ENCODE measurements at places on chromosomes 5 and 9.

DNA sequence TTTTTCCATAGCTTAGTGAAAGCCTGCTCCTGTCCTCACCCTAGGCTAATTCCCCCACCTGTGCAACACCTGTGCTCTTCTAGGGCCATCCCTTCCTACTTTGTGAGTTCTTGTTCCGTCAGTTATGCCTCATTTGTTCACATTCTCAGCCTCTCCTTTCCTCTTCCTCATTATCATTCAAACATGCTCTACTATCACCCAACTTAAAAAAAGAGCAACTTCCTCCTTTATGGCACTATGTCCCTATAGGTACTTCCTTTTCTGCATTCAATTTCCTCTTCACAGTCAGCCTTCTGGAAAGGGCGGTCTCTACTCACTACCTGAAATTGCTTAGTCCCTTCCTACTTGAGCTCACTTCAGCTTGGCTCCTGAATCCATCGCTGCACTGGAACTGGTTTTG, 111.8 kb upstream of the LHFPL2 start:
- no peak for DNase-seq

- DNase-seq = no peak
Observed at GRCh38 chr5:125295405-125295872, 549.0 kb upstream of the ZNF608 start.

GRCh38 chr9:23825700-23826099, 340 bp downstream of the ELAVL2 start:
- DNase-seq = no peak

GRCh38 chr5:151718646-151719045, 31.9 kb upstream of the SPARC start:
- DNase-seq = no peak

DNA sequence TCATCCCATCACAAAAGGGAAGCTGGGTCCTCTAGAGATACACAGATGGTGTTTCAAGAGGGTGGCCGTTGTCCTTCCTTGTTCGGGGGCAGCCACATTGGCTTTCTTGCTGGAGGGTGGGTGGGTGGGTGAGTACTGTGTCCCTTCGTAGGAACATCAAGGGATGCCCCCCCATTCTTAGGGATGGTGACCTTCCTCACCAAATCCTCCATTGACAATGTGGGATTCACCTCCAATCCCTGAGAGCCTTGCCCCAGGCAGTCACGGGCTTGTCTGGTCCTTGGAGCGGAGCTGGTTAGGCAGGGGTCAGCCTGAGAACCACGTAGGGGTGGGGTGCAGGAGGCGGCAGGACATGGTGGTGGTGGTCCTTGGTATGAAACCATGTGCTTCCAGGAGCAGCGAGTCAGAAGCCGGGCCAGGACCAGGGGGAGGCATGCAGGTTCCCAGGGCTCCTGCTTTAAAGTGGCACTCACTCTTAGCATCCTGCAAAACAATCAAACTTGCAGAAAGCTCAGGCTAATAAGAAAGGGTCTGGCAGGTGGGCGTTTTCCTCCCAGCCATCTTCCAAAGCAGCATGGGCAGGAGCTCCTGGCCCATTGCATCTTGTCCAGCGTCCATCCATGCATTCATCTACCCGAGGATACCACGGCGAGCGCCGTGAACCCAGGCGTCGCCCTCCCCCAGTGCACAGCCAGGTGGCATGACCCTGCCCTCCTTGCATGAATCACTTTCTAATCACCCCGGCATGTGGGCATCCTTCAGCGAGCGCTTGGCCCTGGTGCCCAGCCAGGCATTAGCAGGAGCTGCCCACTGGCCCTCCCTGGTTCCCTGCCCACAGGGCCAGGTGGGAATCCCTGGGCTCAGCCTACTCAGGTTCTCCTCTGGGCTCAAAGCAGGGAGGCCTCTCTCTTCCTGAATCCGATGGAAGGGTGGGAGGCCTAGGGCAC, 76.4 kb downstream of the NTNG2 start:
- no peak for DNase-seq

- DNase-seq = no peak
Observed at GRCh38 chr9:106689089-106689488, 173.9 kb upstream of the ZNF462 start.

DNA sequence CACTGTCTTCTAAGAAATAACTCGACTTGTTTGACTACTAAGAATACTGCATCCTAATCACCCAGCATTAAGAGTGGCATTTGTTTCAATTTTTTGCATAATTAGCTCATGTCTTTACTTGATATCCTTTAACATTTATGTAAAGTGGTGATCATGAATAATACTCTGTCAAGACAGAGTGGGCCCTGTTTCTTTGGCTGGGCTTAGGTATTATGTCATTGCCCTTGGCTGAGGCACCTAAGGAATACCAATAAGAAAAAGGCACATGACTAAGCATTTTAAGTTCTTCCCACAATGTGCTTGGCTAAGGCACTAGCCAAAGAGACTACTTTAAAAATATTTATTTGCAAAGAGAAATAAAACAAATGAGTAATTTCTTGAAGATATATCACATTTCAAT, 308.1 kb downstream of the CTNND2 start:
- DNase-seq = no peak

GRCh38 chr5:97658116-97658900, 475.3 kb upstream of the RIOK2 start:
- DNase-seq = no peak

- no peak for DNase-seq
Observed at GRCh38 chr9:126056312-126057021, 270.2 kb upstream of the MVB12B start.

DNA sequence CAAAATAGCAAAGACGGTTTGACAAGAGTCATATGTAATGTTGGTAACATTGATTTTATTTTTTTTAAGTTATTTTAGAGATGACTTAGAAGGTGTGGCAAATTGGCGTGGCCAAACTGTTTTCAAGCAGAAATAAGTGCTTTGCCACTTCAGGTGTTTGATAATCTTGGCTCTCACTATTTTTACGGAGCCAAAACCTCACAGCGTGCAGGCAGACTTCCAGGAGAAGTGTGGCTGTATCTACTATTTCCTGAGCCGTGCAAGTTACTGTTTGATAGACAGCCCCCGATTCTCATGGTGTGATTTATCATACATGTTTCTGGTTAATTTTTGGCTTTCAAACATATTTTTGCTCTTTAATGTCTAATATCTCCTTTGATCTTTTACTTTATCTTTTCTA, 269.5 kb downstream of the ADAMTSL1 start:
- no peak for DNase-seq

GRCh38 chr9:70006306-70006705, 37.3 kb upstream of the MAMDC2 start:
- no peak for DNase-seq

GRCh38 chr9:97535771-97536170, 34.3 kb downstream of the TMOD1 start:
- no peak for DNase-seq

- no peak for DNase-seq
Observed at GRCh38 chr9:36997414-36997813, 36.7 kb downstream of the PAX5 start.

- no peak for DNase-seq
Observed at GRCh38 chr5:179244044-179244443, 101.2 kb downstream of the ADAMTS2 start.

DNA sequence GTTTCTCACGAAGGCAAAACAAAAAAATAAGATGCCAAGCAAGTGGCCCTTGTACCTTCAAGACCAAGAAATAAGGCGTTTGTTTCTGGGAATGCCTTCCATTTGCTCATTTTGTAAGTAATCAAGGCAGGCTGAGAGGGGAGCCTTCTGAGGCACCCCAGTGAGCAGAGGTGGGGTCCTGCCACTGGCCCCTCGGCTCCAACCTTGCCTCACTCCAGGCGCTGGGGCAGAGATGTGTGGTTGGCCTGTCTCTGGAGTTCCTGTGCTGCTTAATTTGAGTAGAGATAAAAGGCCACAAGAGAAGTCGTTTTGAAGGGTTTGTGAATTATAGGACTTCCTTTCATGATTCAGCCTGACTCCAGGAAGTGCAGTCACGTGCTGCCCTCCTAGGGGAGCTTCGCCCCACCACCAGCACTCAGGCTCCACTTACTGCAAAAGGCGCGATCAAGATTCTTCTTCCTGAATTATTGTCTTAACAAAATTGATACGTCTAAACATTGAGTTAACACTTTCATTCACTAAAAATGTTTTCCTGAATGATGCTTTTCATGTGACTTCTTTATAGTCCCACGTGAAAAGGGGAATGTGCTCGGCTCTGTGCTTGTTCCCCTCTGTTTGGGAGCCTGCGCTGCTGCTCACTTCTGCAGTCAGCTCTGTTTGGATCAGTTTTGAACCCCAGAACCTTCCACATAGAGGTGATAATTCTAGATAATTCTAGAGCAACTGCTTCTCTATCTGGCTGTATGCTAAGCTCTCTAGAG, 13.7 kb downstream of the SYK start:
- no peak for DNase-seq

DNA sequence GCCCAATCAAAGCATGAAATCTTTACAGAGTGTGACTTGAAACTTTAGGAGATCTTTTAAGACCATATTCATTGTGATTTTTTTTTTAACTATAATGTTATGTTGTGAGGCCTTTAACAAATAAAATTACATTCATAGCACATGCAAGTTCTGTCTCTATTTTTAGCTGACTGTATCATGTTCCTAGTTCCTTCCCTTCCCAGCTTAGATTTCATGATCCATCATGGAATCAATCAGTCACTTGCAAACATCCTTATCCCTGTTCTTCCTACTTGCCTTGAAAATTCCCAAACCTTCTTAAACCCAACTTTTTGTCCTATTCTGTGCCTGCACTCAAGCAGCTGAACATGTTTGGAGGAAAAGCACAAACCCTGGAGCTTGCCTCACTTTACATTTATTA, 141.8 kb downstream of the DMXL1 start:
- DNase-seq = no peak

GRCh38 chr5:171270136-171270535, 38.9 kb upstream of the TLX3 start:
- no peak for DNase-seq

DNA sequence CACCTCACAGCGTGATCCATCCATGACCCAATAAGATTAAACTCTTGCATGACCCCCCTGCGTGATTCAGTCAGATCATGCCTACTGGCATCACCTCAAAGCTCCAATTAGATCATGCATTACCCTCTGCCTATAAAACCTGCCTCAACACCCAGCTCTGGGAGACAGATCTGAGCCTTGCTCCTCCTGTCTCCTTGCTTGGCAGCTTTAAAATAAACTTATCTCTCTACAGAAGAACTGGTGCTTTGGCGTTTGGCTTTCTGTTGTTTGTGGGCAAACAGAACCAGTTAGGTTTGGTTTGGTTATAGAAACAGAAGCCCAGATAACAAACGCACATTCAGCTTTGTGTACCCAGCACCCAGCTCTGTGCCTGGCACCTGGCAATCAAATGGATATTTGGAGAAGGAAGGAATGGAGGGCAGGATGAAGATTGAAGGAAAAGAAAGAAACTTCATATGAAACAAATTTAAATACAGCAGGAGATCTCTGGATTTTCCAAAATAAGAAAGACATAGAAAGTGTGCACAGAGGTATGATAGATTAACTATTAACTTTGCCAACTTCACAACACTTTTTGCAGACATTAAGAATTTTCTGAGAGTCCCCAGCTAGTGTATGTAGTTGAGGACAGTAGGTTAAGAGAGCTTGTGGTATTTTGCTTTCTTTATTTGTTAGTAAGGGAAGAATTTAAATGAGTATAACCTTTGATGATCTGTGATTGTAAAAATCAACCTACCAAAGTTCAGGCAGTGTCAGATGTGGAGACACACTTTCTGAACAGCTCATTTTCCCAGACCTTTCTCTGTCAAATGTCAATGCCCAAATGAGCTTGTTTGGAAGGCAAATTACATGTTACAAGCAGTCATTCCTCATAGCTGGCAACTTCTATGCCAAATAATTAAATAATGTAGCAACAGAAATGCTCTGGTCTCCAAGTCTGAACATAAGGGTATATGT, 102.1 kb upstream of the ASTN2 start:
- DNase-seq = no peak

DNA sequence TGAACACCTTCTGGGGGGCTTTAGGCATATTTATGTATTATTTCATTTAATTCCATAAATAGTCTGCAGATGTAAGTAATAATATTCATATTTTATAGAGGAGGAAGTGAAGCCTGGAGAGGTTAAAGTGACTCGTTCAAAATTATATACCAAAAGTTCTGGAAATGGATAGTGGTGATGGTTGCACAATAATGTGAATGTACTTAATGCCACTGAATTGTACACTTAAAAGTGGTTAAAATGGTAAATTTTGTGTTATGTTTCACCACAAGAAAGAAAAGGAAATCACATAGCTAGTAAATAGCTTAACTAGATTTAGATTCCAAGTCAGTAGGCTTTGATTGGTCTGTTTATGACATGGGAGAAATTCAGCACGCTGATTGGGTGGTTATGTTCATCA, 13.0 kb upstream of the TMEFF1 start:
- DNase-seq = no peak

GRCh38 chr5:110027527-110028322, 338.0 kb downstream of the MAN2A1 start:
- DNase-seq = no peak

GRCh38 chr5:50415912-50416311, 25.2 kb downstream of the EMB start:
- DNase-seq = peak; percentile 38

DNA sequence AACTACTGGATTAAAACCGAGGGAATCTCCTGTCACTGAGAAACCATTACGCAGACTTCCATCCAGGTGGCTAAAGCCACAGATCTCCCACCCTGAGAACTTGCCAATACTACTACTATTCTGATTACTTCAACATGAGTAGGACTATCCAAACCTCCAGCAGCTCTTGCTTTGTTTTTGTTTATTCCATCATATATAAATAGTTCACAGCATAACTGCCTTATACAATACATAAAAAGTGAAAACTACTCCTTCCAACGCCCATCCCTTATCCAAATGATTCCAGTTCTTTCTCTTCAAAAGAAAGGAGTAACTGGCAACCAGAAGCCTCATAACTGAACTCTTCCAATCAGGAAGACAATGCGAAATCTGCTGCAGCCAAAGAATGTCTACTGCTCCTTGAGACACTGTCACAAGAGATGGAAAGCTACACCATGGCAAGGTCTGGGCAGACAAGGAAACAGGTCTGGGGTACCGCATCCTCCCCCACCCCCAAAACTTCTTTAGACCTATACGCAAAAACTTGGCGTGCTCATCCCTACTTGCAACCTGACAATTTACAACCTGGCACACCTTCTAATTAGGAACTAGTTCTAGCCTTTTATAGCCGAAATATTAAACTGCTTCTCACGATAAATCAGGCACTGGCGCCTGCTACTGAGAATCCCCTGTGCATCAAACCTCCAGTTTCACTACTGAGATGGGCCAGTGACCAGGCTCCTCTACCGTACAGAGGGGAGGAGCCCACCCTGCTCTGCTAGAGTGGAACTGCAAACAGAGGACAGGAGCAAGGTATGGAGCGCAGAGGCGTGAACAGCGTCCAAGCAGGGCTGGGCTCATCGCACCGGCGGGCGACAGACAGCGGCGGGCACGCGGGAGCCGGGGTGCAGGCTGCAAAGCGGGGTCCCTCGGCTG, 986 bp downstream of the PLPP1 start:
- DNase-seq = no peak
